Thoracic aorta (tissue), 2 donors: ENCODE measurements at places on chromosomes 11 and 22.

GRCh38 chr11:26830218-26830617, 108.4 kb upstream of the SLC5A12 start:
- DNase-seq, result no peak

GRCh38 chr11:126917531-126918204, 82.9 kb downstream of the KIRREL3 start:
- no peak for DNase-seq

- DNase-seq, result no peak
Observed at GRCh38 chr11:31801298-31801702, 9.8 kb downstream of the PAX6 start.

DNA sequence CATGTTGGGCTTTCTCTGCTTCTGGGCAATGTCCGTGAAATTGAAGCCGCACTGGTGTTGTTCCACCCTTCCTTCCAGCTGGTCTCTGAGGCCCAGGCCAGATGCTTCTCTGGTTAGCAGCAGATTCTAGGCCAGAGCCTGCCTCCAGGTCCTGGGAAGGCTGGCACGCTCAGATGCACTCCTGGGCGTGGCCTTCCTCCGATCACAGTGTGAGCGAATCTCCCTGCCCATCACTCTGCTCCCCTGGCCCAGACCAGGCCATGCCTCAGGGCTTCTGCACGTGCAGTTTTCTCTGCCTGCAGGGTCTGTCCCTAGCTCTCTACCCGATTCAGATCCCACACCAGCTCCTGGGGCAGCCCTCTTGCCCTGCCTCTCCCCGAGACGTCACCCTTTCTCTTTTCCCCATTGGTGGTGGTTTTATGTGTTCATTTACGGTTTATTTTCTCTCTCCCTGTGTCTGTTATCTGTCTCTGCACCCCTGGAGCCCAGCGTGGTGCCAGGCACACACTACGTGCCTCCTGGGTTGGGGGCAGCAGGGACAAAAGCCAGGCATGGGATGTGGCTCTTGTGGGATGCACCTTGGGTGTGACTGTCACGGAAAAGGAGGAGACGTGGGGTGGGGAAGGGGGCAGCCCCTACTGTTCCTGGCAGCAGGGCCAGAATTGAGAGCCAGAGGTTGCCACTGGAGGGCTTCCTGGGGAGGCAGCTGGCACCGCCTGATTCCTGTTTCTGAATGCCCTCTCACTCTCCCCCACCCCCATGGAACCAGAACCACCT, 66.0 kb downstream of the KCNQ1 start:
- DNase-seq, result no peak

DNA sequence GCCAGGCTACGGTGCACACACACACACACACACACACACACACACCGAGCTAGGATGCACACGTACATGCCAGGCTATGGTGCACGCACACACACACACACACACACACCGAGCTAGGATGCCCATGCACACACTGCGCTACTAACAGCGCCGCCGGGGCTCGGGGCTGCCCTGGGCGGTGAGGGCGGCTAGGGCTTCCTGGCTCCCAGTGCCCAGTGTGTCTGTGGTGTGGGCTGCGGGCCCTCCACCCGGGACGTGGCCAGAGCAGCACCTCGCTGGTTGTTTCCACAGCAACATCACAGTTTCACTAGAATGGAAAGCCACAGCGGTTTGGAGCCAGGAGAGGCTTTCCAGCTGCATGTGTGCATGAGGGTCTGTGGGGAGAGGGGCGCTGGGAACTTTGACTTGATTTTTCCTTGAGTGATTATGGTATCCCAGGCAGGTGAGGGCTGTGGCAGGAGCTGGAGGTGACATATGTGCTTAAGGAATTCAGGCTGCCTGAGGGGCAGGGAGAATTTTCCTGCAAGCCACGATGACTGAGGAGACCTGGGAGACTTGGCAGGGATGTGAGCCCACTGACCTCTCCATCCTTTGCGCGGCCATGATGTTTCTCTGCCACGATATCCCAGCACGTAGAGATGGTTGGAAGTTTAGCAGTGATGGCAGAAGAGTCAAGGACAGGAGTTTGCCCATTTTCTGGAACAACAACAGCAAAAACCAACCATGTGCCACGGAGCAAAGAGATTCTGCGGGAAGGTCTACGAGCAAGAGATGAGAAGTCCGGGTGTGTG, 195.9 kb downstream of the SNX19 start:
- DNase-seq, result no peak

- no peak for DNase-seq
Observed at GRCh38 chr22:36663561-36663960, 40.0 kb downstream of the CACNG2 start.

DNA sequence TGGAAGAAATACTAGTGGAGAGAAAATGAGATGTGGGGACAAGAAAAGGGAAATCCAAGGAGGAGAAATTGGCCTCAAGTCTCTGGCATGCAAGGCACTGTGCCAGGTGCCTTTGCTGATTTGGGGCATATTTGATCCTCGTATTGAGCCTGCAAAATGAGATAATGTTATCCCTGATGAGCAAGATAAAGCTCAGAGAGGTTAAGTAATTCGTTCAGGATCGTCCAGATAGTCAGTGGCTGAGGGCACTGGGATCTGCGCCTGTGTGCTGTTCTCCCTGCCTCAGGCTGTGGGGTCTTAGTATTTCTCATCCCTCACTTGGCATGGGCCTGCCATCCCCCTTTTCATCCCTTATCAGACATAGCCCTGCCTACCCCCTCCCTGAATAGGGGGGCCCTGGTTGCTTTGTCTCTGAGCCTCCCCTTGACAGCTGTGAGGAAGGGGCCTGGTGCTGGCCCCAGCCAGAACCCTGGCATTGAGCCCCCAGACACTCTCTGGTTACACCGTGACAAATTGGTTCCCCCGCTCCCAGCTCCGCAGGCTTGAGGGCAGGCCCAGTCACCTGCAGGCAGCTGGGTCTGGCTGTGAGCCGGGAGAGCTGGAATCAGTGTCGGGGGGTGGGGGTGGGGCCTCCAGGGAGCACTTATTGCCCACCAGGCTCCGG, 85.7 kb downstream of the NECTIN1 start:
- DNase-seq, result no peak

DNA sequence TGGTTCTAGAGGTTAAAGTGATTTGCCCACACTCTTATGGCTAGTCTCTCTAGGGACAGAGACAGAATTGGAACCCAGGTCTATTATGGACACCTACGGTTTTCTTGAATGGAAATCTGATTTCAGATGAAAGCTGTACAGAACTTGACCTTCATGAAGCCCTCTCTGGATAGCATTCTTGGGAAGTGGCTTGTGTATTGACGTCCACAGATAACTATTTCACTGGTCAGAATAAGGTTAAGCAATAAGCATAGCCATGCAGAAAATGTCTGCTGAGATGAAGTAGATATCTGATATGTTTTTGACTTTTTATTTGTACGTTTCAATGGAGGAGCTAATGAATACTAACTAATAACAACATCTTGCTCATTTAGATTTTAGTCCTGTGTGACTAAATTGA, 1.1 kb downstream of the TLCD5 start:
- no peak for DNase-seq

GRCh38 chr11:121452609-121453150, at the start of gene SORL1-AS1:
Gene SORL1-AS1 (minus strand): TSS chr11:121452967.
- DNase-seq, result no peak

DNA sequence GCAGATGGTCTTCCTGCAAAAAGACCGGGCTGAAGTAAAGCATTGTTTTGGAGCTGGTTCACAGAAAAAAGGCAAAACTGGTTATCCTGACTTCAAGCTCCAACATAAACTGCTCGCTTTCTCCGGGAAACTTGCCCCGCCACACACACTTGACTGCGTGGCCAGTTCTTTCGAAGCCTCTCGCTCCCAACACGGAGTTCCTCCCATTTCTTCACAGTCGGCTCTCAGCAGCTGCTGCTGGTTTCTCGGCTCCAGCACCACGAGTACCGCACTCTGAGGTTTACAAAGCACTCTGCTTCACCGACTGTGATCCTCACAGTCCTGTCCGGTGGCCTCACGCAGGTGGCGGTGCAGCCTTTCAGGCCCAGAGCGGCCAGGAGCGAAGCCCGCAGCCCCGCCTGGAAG, 264 bp downstream of the CHEK1 start:
- DNase-seq, result no peak

DNA sequence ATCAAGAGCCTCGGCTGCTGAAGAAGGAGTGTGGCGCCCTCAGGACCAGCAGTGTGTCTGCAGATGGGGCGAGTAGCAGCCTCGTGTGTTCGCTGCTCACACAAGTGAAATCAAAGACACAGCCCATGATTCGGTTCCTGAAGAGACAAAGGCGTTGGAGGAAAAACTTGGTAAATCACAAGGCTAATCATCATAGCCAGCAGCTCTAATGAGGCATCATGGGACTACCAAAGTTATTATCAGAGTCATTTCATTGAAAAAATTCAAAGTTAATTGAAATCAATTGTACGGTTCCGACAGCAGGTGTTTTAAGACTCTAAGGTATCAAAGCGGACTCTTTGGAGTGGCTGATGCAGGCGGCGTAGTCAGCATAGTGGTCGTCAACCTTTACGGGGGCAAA, 9.5 kb downstream of the PHF21B start:
- DNase-seq, result no peak

GRCh38 chr11:30917859-30918478, 331.8 kb upstream of the MPPED2 start:
- DNase-seq, result no peak

GRCh38 chr22:29331213-29331612, 15.7 kb upstream of the RASL10A start:
- no peak for DNase-seq
